ENCODE measurements at places on chromosomes 2 and 18.
A peak's percentile ranks its signal among the peaks of the same experiment; 100 is the strongest.

DNA sequence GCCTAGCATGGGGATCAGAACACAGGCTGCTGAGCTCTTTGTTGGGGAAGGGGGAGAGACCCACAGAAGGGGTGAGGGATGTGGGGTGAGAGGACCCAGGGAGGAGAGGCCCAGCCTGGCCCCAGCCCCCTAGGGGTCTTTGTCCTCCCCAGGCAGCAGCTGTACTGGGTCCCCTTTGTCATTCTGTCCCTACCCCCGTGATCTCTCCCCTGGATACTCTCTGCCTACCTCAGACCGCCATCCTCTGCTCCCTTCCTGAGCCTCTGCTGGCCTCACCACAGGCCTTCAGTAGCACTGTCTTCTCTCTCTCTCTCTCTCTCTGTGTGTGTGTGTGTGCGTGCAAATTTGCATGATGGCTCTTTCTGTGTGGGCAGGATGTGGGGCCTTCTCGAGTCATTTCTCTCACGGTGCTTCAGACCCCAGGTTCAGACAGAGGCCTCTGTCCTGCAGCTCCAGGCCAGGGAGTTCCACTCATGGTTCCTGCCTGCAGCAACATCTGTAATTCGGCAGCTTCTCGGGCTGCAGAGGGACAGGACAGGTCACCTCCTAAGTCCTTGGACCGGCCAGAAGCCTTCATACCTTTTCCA lies 1.4 kb downstream of the PSD4 start:
- peak; percentile 52 for DNase-seq

GRCh38 chr2:85838181-85838580 lies 50.6 kb downstream of the ST3GAL5 start:
- DNase-seq = no peak

DNA sequence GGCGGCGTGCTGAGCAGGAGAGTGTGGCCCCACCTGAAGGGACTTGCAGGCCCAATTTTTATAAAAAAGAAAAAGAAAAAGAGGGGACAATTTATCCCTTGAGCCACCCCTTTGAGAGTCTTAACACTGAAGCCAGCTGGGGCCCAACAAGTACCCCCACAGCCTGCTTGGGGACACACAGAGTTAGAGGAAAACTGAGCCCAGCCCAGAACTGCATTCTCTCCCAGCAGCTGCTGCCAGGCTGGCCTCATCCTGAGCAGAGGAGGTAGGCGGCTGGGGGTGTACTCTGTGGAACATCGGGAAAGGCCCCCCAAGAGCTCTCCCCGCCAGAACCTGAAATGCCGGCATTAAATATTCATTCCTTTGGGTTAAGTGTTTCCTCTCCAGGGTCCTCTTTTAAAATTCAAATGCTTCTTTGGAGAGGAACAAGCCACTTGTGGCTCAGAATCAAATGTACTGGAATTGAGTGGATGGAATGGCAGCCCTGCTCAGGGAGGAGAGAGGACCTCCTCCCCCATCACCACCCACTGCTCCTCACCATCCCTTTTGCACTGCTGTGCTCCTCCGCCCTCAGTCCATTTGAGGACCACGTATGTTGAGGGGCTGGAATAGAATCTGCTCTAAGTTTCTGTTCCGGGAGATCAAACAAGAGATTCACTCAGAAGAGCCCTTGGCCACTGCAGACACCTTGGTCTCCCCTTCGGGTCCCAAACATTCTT lies 45.6 kb downstream of the C1QL2 start:
- DNase-seq = no peak

DNA sequence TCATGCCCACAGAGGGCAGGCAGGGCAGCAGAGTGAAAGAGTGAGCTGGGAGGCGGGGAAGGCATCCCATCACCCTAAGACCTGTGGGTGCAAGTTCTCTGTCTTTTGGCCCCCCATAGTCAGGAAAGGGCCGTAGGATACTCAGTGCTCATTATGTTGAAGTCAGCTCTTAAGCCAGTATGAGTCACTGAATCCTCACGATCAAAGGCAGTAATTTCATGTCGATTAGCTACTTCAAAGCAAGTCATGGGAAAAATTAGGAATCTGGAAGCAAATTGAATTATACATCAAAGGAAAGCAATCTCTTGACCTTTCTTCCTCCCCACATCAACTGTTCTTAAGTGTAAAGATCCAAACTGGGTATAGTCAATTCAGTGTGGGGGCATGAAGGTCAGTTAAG lies 178.9 kb downstream of the FHOD3 start:
- no peak for DNase-seq

DNA sequence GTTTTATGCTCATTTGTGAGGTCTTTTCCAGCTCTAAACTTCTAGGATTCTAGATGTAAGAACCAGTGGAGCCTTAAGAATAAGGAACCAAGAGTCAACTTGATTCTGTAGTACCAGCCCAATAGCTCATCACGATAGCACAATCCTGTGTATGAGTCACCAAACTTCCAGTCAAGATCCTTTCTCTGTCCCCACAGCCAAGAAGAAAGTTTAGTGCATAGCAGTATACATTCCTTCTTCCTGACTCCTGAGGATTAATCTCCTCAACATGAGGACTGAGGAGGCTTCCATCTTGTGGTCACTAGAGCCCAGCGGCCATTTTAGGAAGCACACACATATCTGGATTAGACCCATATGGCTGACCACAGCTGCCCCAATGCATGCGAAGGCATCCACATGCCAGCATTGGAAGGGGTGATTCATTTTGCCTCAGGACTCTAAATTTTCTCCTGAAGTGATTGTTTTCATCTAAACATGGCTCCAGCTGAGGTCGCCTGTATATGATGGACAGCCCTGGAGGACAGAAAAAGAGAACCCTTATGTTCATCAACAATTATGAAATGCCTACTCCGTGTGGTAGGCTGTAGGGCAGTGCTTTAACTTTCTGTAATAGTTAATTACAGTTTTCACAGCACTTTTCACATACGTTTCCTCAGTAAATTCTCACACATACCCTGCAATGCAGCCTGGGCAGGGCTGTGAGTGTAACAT lies 53.5 kb downstream of the RASGRP3 start:
- DNase-seq = no peak

DNA sequence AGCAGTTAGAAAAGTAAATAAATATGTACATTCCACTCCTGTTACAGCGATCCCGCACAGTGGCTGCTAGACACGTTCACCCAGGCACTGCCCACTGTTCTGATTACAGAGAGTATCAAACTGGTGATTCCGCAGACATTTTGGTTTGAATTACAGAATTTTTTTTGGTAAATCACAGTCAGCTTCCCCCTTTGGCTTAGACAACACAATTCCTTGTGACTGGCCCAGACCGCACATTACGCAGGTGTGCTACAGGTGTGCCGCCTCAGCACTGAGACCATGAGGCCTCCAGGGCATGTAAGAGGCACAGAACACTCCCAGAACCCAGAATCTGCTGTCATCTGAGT lies 112.3 kb downstream of the PXDN start:
- DNase-seq = no peak

DNA sequence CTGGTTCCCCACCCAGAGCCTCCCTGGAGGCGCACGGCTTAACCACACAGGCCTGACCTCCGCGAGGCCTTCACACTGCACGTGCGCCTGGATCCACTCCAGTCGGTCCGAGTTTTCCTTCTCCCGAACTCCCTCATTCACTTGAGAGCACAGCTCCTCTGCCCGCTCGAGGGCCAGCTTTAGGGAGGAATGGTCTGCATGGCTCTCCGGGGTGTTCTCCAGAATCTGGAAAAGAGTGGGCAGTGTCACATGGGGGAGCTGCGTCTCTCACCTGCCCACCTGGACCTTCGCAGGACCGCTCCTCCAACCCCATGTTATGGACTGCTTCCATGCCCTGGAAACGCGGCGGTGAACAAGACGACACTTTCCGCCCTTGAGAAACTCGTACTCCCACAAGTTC lies 35.9 kb downstream of the FAM228A start:
- no peak for DNase-seq

- no peak for DNase-seq
These were observed 335.9 kb downstream of the CYP26B1 start for GRCh38 chr2:71811726-71812125.

DNA sequence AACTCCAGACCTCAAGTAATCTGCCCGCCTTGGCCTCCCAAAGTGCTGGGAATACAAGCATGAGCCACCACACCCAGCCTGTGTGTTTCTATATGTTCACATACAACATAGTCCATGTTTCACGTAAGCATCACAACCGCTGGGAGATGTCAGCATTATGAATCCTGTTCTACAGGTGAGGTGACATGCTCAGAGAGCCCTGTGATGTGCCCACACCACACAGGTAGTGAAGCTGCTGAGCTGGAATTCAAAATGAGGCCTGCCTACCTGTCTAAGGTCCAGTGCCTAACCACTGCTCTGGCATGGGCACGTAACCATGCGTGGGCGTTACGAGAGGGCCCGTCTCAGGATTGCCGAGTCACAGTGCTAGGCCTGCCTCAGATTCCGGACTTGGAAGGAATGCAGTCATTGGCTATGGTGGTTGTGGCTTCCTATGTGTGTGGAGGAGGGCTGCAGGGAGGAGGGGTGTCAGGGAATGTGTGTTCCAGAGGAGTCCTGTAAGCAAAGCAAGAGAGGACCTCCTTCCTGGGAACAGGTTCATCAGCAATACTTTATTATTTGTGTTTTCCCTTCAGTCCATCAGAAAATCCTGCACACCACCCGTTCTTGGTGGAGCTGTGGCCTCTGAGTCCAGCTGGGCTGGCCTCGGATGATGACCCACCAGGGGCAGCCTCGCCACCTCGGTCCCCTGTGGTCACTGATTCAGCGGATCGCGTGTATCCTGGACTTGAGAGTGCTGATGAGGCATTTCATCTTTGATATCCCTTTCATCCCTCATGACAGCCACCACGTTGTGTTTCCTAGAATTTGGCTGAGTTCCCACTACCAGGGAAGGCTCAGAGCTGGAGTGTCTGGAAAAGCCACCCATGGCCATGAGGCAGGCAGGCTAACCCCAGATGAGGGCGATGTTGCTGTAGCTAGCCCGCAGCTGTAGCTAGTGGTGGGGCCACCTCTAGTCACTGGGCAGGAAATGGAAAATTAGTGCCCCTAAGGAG lies 31.1 kb downstream of the HK2 start:
- no peak for DNase-seq

GRCh38 chr2:224221455-224221913 lies 180.4 kb downstream of the FAM124B start:
- no peak for DNase-seq

- no peak for DNase-seq
These were observed 147.8 kb upstream of the TWIST2 start for GRCh38 chr2:238700117-238700457.

DNA sequence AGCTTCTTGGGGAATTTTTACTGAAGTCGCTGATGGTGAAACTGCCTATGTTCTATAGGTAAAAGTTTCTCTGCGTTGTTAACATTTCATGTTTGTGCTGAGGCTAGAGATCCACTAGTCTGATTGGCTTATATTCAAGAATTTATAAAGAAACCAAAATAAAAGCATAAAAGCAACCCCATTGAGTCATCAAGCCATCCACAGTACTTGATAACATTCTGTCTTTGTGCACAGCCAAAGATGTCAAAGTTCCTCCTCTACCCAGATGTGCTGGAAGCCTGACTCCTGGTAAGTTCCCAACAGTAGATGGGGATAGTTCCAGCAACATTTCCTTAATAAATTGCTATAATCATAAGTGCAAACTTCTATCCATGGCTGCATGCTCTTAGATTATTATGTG lies 107.8 kb downstream of the TANC1 start:
- DNase-seq = no peak

DNA sequence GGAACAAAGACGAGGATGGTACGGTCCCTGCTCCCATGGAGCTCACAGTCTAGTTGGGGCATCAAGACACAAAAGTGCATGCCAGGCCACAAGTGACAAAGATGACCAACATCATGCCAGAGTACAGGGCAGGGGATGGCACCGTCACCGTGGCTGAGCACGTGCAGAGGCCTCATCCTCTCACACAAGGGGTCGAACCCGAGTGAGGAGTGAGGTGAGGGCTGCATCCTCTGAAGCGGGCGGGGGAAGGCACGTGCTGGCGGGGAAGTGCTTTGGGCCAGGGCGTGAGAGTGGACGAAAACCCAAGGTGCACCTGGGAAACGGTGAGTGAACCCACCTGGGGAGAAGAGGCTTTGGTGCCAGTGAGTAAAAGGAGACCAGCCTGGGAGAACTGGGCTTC lies 41.0 kb downstream of the MRPL35 start:
- DNase-seq = no peak

DNA sequence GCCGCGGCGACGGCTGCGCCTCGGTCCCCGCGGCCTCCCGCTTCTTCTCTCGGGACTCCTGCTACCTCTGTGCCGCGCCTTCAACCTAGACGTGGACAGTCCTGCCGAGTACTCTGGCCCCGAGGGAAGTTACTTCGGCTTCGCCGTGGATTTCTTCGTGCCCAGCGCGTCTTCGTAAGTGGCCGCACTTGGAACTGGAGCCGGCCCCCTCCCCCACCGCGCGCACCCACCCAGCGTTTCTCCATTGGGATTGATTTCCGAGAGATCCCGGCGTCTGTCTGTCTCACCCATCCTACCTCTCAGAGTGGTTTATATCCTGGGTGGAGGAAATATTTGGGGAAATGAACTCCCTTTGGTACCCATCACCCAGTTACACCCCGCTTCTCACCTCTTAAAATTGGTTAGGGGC lies 498 bp downstream of the ITGAV start:
- no peak for DNase-seq

DNA sequence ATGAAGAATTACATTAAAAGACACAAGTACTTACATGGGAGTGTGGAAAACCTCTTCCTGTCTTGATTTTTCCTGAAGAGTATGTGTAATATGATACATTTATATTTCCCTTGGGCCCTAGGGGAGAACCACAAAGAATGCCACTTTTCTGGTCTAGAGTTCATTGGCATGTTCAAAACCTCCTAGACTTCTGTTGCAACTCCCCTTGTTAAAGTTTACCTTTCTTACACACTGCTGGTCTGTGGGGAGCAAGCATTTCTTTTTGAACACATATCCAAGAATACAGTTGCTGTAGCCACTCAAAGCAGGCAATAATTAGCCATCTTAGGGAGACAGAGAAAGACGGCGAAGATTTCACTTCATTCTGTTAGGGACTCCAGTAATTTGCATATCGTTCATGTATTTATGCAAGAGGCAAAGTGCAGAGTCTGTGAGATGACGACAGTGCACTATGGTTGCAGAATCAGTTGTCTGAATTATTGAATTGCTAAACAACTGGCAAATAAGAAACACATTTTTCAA lies 103.5 kb downstream of the NOL4 start:
- no peak for DNase-seq

DNA sequence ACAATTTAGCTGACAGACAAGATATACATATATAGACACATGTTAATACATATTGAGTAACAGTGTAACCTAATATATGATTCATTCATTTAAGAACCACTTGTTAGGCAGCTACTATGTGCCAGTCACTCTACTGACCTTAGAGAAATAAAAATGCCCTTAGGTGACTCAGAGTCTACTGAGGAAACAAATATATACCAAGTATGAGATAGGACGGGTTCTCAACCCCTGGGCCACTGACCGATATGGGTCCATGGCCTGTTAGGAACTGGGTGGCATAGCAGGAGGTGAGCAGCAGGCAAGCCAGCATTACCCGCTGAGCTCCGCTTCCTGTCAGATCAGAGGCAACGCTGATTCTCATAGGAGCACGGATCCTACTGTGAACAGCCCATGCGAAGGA lies 14.8 kb downstream of the STRN start:
- no peak for DNase-seq

GRCh38 chr2:119702203-119702917 lies 23.4 kb downstream of the TMEM177 start:
- no peak for DNase-seq
